RCC 7860 (cell line): ENCODE measurements at places on chromosomes 1 and 21.

GRCh38 chr1:22575532-22576149 lies 12.4 kb downstream of the EPHA8 start:
- no peak for DNase-seq

DNA sequence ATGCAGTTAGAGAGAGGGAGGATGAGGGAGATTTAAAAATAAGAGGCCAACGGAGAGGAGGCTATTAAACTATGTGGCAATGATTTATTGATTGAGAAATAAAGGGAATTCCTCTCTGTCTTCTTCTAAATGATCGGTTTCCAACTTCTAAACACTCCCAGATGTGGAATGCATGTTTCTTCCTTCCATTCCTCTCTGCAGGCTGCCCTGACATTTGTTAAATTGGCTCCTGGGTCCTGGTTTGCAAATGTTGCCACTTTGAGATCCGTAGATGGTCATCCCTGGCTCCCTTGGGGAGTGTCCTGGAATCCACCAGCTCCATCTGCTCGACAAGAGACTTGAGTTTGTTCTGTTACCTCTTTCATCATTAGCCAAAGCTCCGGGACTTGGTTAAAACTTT lies 10.3 kb upstream of the C1orf198 start:
- DNase-seq, result no peak

- no peak for DNase-seq
Measured at GRCh38 chr1:208977638-208978256, 605.8 kb upstream of the CAMK1G start.

GRCh38 chr1:196659471-196659870 lies 7.6 kb downstream of the CFH start:
- DNase-seq, result no peak

- no peak for DNase-seq
Measured at GRCh38 chr21:39118061-39118460, 65.2 kb downstream of the PSMG1 start.

DNA sequence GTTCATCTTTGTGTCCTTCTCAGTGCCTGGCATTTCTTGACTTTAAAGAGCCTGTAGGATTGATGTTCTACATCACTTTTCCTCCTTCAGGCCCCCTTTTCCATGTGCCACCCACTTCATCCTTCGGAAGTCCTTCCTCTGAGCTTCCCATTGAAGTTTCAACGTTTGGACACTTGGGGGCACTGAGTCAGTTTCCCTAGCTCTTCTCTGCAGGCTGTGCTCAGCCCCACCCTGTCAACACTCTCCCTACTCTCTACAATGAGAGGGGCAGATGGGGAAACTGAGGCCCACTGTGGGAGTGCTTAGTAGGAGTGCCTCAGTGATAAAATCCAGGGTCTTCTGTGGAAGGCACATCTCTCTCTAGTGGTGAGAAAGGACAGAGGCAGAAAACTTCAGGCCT lies 11.9 kb downstream of the KCNJ10 start:
- no peak for DNase-seq

DNA sequence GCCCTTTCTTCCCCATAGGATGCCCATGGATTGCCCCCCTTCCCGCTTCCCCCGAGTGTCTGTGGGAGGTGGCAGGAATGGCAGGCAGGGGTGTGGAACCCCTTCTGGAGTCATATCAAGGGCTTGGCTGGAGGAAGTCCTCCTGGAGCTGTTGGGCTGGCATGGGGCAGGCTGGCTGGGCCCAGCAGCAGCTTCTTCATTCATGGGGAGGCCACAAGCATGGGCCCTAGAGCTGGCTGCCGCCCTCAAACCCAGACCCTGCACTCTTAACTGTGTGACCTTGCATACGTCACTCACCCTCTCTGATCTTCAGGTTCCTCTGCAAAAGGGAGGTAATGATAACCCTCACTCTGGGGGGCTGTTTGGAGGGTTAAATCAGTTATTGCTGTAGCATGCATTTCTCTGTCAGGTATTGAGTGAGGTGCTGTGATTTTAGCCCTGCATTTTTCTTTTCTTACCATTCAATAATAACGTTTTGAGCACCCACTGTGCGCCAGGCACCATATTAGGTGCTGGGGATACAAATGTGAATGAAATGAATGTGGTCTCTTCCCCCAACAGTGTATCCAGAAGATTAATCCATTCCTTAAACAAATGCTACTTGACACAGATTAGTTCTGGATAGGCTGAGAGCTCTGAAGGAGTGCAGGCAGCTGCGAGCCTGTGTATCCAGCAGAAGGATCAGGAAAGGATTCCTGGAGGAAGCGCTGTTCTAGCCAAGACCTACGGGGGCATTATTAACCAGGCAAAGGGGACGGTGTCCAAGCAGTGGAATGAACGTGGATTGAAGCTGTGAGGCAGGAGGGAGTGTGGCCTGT lies 9.3 kb downstream of the PCSK9 start:
- DNase-seq, result no peak

GRCh38 chr21:27756191-27756590 lies 789.3 kb upstream of the ADAMTS5 start:
- no peak for DNase-seq

DNA sequence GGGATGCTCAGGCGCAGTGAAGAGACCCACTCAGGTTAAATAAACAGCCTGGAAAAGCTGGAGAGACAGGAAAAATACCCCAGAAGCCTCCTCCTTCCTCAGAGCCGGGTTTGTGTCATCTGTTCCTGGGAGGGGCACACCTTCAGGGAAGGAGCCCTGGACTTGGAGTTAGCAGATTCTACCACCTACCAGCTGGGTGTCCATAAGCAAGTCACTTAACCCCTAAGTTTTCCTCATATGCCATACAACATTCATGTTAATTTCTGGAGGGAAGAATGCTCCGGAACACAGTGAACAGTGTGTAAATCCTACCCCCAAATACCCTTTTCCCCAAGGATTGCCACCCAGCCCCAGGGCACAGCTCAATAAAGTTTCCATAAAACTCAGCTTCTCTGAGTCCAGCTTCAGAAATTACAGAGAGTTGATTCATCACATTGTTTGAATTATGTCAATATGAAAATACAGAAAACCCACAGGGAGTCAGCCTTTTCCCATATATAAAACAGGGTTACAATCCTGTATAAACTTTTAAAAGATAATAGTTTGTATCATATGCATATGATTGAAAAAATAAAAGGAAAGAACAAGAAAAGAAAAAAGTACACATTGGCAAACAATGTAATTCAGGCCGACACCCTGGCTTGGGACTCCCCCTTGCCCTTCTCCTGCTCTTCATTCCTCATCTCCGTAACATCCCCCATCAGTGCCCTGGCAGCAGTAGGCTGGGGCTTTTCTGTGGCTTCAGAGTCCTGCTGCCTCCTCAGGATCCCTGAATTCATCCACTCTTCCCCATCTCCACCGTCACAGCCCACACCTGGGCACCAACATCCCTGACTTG lies 291.8 kb upstream of the USP24 start:
- no peak for DNase-seq

GRCh38 chr1:71041806-71042205 lies 5.8 kb downstream of the PTGER3 start:
- no peak for DNase-seq

- no peak for DNase-seq
Measured at GRCh38 chr1:55231745-55232144, 16.6 kb upstream of the USP24 start.

DNA sequence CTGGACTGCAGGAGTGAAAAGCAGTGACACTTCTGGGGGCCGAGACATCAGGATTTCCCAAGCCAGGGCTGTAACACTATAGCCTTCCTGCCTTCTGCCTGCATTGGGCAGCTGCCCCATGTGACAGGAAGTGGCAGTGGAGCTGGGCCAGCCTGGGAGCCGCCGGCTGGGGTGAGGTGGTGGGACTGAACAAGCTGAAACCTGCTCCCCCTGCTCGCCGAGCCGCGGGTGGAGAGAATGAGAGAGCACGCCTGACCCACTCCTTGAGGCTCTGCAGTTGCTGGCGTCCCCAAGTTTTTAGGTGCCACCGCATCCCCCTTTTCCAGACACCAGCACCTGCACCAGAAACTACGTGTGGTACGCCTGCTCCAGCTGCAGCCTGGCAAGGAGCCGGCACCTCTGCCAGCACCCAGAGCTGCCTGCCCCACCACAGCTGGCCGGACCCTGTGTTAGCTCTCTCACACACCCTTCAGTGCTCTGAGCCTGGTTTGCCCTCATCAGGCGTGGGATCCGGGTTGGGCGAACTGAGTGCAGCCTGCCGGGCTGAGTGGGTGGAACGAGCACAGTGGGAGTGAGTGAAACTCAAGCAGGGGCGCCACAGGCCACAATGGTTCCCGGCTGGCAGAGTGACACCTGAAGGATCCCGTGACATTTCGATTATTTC lies 119.4 kb downstream of the AKT3 start:
- no peak for DNase-seq

DNA sequence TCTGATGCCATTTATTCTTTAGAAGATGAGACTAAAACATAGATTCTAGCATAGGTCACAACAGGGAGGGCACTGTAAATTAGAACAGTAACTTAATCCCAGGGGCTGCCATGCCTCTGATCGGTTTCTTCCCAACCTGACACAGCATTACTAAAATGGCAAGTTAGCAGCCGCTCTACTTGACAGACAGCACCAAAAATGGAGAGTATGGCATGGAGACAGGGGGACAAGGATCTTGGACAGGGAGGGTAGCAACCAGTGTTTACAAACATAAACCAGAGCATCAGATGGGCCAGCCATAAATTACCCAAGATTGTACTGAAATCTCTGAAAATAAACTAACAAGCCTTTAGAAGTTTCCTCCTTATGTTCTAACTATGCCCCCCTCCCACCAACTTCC lies 5.9 kb downstream of the DUSP10 start:
- DNase-seq, result no peak
